ENCODE measurements at places on chromosomes 2 and 18.

DNA sequence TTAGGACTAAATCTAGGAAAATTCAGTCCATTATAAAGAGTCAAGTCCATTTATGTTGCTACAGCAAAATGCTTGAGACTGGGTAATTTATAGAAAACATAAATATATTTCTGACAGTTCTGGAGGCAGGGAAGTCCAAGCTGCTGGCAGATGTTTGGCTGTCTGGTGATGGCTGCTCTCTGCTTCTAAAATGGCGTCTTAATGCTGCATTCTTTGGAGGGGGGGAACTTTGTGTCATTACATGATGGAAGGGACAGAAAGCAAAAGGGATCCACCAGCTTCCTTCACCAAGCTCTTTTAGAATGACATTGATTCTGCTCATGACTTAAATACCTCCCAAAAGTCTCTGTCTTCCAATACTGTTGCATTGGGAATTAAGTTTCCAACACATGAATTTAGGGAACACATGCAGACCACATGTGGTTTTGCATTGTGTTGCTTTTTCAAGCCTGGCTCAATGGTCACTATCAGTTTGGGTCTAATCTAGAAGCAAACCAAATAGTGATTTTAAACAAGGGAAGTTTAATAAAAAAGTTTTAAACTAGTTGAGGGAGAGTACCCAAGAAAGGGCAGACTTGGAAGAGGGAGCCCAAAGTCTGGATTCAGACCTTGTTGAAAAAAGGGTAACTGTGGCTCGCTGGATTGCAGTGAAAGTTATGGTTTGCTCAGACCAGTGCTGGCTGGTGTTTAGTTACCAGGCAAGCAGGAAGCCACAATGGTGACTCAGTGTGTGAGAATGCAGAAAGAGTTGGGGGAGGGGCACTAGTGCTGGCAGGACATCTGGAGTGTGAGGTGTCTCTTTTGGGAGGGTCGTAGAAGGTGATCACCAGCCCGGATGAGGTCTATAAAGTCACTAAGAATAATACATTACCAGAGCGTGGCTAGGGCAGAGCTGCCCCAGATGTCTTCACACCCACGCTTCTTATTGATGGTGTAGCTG is 30.8 kb downstream of the C18orf54 start:
- DNase-seq = no peak

GRCh38 chr18:66873899-66874298 is 270.0 kb upstream of the CDH19 start:
- no peak for DNase-seq

DNA sequence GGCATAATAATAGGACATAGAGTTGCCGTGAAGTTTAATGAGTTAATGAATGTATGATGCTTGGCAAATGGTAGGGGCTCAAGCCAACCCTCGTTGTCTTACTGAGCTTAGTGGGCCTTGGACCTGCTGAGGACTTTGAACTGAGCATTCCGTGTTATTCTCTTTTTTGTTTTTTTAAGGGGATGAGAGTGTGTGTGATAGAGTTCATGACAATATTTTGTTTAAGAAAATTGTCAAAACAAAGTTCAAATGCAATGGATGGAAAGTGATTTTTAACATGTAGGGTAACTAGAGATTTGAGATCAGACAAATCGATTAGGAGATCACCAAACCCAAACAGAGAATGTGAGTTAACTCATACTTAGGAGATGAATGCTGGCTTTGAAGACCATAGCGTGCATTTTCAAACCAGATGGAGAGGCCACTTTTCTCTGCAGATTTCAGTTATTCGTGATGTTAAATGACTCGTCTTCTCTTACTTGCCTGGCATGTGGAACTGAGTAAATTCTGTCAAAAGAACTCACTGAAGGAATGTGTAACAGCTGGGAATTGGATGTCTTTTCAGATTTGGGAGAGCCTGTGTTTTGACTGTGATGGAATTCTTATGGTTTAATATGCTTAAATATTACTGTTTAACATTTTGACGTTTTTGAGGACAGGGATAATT is 88.7 kb downstream of the NEDD4L start:
- DNase-seq = no peak

DNA sequence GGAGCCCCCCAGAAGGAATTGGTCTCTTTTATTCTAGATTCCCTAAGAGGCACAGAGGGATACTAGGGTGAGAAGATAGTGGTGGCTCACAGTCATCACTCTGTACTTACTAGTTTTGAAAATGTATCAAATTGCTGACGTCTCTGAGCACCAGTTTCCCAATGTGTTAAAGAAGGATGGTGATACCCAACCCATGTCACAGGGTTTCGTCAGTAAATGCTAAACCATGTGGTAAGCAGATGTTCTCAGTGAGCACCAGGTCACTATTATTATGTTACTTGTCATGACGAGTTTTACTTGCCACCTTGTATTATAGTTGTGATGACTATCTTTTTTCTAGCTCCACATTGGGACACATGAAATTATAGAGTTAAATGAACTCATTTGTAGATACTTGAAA is 54.7 kb downstream of the NEDD4L start:
- no peak for DNase-seq

DNA sequence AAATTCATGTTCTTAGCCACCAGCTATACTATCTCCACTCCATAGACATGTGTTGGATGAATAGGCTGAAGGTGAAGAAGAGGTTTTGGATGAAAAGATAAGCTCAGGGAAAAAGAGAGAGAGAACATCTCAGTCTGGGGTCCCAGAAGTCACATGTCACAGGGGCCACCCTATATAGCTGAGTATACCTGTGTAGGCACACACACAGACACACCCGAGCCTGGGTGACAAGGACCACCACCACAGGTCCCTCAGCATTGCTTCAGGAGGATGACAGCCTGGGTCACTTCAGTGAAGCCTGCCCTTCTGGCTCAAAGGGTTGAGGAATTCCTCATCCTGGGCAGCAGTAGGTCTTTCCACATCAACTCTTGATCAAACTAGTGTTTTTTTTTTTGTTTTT is 56.2 kb downstream of the POLR1A start:
- DNase-seq = no peak

DNA sequence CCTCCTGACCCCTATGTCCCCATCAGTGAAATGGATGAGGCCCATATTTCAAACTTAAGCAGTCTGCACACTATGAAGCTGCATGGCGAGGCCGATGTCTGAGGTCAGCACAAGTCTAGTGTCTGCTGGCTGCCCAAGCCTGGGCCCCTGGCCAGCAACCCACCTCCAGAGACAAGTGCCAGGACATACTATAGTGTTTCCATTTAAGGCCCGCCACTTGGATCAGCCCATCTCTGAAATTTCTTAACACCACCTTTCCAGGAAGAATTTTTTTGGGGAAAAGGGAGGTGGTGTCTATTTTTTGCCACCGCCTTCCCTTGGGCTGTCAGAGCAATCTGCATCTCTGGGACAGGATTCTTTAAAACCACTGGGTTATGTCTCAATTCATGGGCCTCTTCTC is 1.8 kb downstream of the ACVR1 start:
- no peak for DNase-seq
